ENCODE measurements at places on chromosomes 3 and 15.

- DNase-seq: no peak
Measured at GRCh38 chr3:12998648-12999047, 74.6 kb downstream of the IQSEC1 start.

DNA sequence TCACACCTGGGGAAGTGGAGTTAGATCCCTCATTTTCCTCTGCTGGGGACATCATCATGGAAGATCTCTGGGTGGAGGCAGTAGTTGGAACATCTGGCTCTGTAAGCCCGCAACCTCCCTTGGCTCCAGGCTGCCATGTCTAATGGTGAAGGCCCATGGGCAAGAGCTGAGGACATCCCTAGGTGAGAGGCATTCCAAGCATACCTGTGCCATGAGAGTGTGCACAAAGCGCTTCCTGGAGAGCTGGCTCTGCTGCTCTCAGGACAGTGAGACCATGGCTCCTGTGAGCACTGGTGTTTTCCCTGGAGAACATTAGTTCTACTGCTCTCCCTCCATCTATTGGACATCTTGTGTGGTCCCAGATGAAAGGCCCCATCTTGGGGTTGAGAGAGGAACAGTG lies 7.7 kb downstream of the MAPKAPK3 start:
- DNase-seq: no peak

DNA sequence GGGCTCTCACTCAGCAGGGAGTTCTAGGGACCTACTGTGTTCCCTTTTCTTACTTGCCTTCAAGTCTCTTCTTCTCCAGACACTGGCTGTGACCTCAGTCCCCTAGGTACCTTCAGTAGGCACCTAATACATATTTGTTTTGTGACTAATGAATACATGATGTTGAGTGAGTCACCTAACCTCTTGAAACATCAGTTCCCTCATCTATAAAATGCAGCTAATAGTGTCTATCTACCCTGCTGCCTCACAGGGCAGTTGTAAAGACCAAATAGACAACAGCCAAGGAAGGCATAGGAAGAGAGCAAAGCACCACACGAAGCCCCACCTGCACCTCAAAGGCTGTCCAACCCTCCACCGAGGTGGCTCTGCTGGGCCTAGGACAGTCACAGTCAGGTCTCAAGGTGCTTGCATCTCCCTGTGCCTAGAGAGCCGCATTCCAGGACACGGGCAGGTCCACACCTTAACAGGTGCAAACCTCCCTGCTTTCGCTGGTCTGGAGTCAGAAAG lies 29.1 kb downstream of the DAPK2 start:
- no peak for DNase-seq

- no peak for DNase-seq
Measured at GRCh38 chr3:196055683-196056270, 26.1 kb downstream of the TFRC start.

GRCh38 chr3:44318891-44319311 lies 19.7 kb upstream of the TCAIM start:
- DNase-seq: no peak

GRCh38 chr3:98730338-98730737 lies 32.8 kb upstream of the ST3GAL6 start:
- no peak for DNase-seq

DNA sequence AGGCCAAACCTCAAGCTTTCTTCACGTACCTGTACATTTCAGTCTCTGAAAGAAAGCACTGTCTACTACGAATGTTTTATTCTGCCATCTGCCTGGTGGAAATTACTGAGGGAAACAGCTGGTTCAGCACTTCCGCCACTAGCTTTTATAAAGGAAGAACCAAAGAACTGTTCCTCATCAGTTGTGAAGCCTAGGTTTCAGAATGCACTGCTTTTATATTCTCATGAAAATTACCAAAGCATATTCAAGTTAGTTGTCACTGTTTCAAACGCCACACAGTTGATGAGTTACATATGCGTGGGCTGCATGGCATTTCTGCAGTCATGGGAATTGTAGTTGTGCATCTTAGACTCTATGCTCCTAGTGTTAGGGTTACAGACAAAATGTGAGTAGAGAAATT lies 21.5 kb upstream of the ZBTB38 start:
- no peak for DNase-seq

GRCh38 chr3:148847351-148847750 lies 17.7 kb upstream of the CPA3 start:
- no peak for DNase-seq

DNA sequence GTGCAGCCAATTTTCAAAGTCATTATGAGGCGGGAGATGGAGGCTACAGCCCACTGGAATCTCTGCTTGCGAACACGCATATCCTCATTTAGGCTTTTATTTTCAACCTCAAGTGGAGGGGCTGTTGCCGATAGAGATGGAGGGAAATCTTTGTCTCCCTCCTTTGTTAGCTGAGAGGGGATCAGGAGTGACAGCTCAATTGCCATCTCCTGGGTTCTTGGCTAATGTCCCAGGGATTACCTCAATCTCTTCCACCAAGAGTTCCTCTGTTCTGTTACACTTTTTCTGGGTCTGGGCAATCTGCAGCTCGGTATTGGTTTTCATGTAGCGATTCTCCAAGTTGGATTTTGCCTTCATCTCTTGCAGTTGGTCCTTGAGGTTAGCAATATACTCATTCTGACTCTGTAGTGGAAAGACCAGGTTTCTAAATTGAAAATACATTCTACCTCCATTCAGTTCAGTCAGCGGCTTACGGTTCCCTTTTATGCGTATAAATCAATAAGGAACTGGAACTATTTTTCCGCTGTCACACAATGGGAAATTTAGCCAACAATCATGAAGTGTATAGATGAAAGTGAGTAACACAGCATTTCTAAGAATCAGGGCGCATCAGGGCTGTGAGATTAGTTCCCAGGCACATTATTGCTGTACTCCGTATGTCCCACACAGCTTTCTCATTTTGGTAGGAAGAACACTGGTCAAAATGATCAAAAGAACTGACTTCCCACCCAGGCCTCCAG lies 36.2 kb upstream of the RPL35A start:
- no peak for DNase-seq

DNA sequence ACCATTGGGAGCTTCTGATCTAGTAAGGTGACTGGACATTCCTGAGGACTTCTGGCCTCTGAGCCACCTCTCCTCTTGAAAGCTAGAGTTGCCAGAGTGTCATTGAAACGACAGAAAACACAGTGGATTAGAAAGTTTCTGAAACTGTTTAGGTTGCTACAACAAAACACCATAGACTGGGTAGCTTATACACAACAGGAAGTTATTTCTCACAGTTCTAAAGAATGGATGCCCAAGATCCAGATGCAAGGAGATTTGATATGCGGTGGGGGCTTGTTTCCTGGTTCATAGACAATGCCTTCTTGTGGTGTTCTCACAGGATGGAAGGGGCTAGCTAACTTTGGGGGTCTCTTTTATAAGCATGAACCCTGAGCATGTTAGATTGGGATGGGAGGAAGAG lies 43.3 kb upstream of the ZNF385D start:
- no peak for DNase-seq

DNA sequence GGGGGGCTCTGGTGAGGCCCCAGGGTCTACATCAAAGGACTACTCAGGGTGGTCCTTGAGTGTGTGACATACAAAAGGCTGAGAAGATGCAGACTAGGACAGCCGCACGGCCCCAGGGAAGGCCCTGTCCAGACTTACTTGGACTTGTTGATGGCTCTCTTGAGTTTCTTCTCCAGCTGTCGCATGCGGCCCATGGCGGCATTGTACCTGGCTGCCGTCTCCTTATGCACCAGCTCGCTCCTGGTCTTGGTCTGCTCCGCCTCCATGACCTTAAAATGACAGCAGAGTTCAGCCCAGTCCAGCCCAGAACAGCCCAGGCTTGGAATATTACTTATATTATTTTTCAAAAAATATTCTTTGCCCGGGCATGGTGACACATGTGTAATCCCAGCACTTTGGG lies 56.0 kb downstream of the CAPN7 start:
- no peak for DNase-seq

DNA sequence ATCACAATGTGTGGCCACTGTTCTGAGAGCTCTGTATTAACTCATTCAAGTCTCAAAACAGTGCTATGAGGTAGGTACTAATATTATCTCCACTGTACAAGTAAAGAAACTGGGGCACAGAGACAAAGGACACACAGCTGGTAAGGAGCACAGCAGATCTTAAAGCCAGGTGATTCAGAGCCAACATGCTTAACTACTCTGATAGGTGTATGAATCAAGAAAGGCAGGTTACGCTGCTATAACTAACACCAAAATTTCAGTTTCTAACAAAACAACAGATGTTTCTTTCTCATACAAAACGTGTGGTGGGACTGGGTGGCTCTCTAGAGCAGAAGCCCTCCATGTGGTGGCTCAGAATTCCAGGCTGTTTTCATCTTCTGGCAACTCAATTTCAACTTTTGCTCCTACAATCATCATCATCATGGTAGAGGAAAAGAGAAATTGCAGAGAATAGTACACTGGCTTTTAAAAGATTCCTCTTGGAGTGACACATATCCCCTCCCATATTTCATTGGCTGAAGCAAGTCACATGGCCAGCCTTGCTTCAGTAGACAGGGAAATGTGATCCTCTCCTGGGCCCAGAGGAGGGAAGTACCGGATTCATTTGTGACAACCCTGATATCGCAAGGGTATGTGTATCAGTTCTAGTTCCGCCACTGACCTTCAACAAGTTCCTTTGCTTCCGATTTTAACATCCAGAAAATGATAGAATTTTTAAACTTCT lies 126.2 kb upstream of the PTX3 start:
- no peak for DNase-seq

- DNase-seq: no peak
Measured at GRCh38 chr3:11724615-11725339, 81.1 kb upstream of the VGLL4 start.

DNA sequence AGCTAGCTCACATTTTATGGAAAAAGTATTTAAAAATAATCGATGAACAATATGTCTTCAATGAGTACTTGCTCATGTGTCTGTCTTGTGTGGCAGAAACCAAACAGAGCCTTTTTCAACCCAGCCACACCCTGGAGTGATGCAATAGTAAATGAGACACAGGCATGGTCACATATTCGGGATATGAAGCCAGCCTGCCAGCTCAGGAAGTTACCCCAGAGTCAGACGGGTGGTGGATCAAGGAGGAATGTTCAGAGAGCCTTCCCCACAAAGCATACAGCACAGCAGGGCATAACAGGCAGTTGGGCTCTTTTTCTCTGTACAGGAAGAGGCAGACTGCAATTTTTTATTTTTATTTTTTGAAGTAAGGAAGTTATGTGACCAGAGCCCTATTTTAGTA lies 27.3 kb downstream of the LARP6 start:
- DNase-seq: no peak

DNA sequence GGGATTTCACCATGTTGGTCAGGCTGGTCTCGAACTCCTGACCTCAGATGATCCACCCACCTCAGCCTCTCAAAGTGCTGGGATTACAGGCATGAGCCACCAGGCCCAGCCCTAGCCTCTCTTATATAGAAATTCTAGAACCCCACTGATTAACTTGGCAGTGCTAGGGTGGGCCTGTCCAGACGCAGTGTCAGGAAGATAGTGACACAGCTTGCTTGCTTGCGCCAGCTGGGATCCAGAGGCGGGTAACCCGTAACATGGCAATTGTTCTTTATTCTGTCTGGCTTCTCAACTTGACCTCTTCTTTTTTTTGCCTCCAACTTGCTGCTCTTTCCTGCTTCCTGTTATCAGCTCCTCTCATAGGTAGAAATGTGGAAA lies 16.2 kb downstream of the CEP19 start:
- DNase-seq: no peak

GRCh38 chr15:67359431-67360079 lies 105.0 kb downstream of the IQCH start:
- DNase-seq: no peak

- DNase-seq: no peak
Measured at GRCh38 chr3:68963376-68963775, 31.0 kb upstream of the TAFA4 start.

DNA sequence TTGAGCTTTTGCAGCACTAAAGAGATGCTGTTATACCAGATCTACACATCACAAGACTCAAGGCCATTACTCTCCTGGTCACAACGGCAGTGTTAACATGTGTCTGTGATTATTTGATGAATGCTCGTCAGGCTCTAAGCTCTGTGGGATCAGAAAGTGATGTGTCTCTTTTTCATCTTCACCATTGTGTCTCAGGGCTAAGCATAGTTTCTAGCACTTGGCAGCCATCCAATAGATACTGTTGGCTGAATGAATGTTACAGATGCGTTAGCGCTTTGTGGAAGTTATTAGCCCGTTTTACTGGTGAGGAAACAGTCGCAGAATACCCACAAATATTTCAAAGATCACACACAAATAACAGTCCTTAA lies 1.2 kb upstream of the FAM81A start:
- DNase-seq: no peak

DNA sequence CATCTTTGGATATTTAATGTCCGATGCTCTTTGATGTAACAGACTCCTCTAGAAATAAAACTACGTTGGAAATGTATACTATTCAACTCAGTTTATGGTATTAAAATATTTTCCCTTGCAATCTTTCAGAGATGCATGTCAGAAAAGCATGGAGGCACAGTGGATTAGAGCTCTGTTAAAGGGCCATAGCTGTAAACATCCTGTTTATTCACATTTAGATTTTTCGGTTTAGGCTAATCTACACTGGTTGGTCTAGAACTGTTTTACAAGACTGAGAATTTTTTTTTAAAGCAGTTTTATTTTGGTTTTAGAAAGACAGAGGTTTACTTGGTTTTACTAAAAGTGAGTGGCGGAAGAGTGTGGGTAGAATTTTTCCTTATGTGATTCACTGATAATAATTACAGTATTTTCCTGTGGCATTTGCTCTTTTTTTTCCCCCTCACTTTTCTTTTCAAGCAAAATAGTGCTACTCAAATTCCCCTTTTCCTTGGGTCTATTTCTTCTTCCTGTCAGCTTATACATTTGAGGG lies 132.1 kb downstream of the IL1RAP start:
- DNase-seq: no peak

GRCh38 chr15:85542488-85542887 lies 162.1 kb downstream of the AKAP13 start:
- DNase-seq: no peak

- no peak for DNase-seq
Measured at GRCh38 chr3:192892981-192893700, 24.5 kb downstream of the MB21D2 start.

DNA sequence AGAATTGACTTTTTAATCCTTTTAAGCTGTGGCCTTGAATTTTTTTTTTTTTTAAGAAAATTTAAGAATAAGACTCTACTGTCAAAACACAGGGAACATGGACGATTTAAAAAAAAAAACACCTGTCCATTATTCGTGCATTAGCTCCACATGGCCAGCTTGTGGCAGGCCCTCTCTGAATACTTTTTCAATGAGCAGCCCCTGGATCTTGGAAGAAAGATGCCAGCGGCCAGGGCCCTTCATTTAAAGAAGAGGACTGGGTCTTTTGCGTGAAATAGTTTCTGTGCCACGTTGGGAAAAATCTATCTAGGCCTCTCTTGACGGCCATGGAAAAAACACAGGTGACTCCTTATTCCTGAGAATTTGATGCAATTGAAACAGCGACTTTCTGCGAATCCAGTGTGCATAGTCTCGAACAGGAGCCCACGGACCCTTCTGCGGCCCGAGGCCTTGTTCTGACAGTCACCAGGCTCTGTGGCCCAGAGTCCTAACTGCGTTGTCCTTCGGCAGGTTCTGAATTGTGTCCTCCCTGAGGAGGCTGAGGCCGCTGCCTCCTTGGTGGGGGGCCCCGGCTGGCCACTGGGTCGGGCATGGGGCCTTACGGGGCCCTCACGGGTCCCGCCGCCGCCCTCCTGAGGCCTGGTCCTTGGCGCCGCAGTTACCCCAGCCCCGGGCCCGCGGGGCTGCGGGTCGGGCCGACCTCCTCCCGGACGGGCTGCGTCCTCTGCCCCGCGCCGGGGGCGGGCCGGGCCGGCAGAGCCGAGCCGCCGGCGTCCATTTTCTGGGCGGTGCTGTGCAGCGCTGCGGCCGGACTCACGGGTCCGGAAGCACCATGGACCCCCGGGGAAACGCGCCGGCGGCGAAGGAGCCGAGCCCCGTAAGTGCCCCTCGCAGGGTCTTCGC lies 33.5 kb downstream of the ZBTB38 start:
- DNase-seq: peak; percentile 29
